Stimulated activated CD8-positive, alpha-beta memory T cell treated with anti-CD3 and anti-CD28 coated beads, Interleukin-4, amount 100 ng/mL, for 48 hours (primary cell): ENCODE measurements at places on chromosomes 4 and X.

DNA sequence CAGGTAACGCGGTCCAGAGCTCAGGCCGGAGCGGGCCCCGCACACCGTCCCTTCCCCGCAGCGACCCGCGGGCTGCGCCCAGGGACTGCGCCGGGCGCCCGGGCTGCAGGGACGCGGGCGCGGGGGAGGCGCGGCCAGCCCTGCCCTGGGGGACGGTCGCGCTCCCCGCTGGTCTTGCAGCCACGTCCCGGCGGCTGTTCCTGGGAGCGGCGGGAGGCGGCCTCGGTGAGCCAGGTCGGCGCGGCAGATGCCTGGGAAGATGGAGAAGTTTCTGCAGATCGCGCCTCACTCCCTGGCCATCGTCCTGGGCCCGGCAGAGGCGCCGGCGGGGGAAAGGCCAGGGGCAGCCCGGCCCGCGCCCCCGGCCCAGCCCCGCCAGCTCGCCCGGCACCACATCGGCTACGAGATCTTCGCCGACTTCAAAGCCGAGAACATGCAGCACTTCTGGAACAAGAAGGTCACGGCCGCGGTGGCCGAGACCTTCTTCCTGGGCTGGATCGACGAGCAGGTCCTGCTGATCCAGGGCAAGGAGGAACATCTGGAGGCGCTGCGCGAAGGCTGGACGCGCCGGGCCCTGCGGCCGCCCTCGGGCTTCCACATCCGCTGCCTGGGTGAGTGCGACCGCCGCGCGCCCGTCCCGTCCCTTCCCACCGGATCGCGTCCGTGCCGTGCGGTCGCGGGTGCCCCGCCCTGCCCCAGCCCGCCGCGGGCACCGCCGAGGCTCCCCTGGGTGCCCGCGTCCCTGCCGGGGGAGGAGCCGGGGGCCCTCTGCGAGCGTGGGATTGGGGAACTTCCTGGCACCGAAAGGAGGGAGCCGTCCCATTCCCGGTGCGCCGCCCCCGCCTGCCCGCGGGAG lies 107.4 kb upstream of the STOX2 start:
- peak; percentile 30 for DNase-seq

- no peak for DNase-seq
These were observed 109.5 kb upstream of the MYOZ2 start for GRCh38 chr4:119025916-119026661.

- no peak for DNase-seq
These were observed 180.6 kb upstream of the NUDT6 start for GRCh38 chr4:123102897-123103471.

- DNase-seq: no peak
These were observed 150.3 kb downstream of the RELL1 start for GRCh38 chr4:37535872-37536271.

GRCh38 chr4:7423801-7424552 lies 10.8 kb downstream of the PSAPL1 start:
- DNase-seq: no peak

GRCh38 chr4:81069706-81070331 lies 39.3 kb downstream of the BMP3 start:
- peak; percentile 64 for DNase-seq

DNA sequence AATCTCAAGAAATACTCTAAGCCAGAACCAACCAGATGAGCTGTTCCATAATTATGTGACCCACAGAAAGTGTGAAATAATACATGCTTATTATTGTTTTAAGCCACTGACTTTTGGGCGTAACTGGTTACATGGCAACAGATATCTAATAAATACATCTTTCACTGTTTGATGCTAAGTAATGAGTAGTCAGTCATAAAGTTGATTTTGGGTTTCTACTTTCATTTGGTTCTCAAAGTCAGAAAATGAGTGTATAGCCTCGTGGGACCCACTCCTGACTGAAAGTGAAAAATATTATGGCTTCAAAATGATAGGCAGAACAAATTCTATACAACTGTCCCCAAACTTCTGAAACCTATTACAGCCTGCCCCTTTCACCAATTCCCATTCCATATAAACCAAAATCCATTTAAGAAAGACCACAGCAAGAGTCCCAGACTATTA lies 88.0 kb upstream of the CBR4 start:
- DNase-seq: no peak

DNA sequence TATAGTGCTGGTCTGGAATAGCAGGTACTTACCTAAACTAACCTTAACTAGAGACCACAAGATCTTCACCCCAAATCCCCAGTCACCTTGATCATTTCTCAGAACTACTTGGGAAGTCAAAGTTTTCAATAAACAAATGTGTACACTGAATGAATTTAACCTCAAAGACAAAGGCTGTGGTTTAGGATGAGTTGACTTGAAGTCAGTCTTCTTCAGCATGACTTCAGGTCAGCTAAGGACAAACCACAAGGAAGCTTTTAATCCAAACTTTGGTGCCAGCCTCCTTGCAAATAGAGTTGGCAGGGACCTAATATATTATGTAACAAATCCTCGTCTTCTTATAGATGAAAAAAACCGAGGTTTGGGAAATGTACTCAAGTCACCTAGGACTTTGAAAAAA lies 21.2 kb upstream of the VCX2 start:
- DNase-seq: no peak

DNA sequence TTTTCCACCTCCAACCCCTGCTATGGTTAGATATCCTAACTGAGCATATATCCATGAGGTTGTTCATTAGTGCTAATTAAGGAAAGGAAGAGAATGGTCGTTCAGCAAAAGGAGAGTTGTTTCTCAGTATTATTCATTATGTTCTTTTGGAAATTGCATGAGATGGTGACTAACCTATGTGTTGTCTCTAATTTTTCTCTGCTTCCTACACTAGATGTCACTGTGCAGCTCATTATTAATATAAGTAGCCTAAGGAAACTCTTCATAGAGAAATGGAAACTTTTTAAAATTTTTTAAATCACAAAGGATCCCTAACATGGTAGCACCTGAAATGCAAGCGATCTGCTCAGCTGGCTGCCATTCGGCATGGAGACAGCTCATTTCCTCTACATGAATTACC lies 67.7 kb upstream of the FAM9A start:
- DNase-seq: no peak

DNA sequence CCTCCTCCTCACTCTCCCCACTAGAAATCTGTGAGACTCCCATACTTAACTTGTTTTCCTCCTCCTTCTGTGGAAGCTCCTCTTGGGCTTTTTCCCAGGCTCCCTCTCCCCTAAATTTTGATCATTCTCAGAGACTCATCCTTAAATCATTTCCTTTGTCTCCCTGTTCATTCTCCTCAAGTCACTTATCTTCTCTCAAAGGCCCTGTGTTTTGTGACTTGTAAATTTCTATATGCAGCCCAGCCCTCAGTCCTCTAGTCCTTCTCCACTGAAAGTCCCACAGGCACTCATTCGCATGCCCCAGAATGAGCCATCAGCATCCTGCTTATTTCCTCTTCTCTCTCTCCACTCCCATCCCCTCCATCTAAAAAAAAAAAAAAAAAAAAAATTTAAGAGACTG lies 171.8 kb downstream of the SOWAHB start:
- no peak for DNase-seq
